ENCODE measurements at places on chromosomes 11 and 22.
A peak's percentile ranks its signal among the peaks of the same experiment; 100 is the strongest.

- no peak for DNase-seq
These were observed 2.6 kb upstream of the FTH1 start for GRCh38 chr11:61969838-61970662.

- peak; percentile 50 for DNase-seq
These were observed 30.9 kb downstream of the C22orf31 start for GRCh38 chr22:29030618-29031226.

DNA sequence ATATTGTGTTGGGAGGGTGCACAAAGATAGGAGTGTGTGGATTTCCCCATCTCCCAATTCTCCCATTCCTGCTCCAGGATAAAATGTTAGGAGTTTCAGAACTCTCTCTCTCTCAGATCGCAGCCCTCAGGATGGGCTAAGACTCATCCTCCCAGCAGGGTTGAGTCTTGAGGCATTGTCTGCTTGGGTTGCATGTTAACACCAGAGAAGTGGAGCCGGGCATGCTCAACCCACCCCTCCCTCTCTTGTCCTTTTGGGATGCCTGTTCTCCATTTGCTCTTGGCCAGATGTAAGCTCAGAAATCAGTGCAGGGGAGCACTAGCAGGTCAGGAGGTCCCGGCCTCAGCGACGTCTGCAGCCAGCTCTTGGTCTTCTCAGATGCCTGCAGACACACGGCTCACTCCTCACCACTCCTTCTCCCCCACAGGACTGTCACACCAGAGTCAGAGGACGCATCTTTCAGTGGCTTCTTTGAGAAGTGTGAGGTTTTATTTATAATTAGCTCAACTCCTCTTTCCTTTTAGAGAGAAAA lies 1456.5 kb downstream of the TBC1D22A start:
- no peak for DNase-seq

- DNase-seq: peak; percentile 41
These were observed 608.1 kb upstream of the CADM1 start for GRCh38 chr11:116112087-116112935.

DNA sequence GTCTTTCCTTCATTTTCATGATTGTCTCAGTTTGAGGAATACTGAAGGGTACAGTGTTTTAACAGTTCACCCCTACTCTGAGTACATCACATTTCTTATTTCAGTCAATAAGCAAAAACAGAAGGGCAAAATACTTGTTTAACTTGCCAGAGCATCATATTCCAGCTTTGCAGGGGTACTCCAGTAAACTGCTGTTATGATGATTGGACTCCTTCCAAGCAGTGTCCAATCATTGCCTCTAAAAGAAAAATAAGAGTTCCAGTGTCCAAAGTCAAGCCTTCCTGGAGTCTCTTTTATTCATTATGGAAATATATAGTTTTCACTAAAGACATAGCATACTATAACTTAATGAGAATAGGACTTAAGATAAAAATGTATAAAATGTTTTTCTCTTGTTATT lies 105.1 kb downstream of the FANCF start:
- no peak for DNase-seq

GRCh38 chr22:19877626-19878339 lies 23.1 kb upstream of the GNB1L start:
- DNase-seq: no peak

GRCh38 chr11:8839957-8840945 lies 70.7 kb upstream of the AKIP1 start:
- DNase-seq: no peak

DNA sequence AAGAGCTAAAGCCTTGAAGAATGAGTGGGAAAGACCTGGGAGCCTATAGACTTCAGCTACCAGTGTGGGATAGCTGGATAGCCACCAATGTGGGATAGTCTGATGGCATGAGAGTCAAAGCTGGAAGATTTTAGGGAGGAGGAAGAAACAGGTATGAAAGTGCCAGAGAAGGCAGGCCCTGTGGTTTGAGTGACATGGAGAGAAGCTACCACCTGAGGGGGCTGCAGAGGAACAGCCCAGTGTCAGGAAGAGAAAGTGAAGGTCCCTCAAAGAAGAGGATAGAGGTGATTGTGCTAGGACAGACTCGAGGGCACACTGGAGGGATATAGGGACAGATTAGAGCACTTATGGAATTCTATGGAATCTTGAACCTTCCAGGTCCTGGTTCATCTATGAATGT lies 23.1 kb upstream of the PAX6 start:
- no peak for DNase-seq

GRCh38 chr11:2699185-2699530 lies 636 bp downstream of the KCNQ1OT1 start:
- no peak for DNase-seq

GRCh38 chr22:31945971-31946680 lies 1.8 kb downstream of the YWHAH start:
- DNase-seq: no peak

GRCh38 chr11:14148653-14149273 lies 186.2 kb downstream of the SPON1 start:
- no peak for DNase-seq

GRCh38 chr11:66849501-66850234 lies 6.4 kb downstream of the RCE1 start:
- DNase-seq: no peak

GRCh38 chr11:126834149-126834548 lies 166.4 kb downstream of the KIRREL3 start:
- DNase-seq: no peak

GRCh38 chr11:66119348-66120133 lies 49.5 kb downstream of the PACS1 start:
- DNase-seq: no peak

GRCh38 chr22:38260761-38261681 lies 11.8 kb downstream of the TMEM184B start:
- peak; percentile 42 for DNase-seq

DNA sequence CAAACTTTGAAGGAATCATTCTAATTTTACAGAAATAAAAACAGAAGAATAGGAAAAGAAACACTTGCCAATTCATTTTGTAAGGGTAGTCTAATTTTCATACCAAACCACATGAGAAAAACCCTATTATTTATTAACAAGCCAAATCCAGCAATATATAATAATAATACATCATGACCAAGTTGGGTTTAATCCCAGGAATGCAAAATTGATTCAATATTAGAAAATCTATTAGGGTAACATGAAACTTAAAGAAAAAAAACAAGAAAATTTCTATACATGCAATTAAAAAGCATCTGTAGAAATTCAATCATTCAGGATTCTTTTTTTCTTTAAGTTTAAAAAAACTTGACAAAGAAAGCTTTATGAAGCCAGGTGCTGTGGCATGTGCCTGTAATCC lies 16.8 kb downstream of the MAPK1 start:
- DNase-seq: no peak

DNA sequence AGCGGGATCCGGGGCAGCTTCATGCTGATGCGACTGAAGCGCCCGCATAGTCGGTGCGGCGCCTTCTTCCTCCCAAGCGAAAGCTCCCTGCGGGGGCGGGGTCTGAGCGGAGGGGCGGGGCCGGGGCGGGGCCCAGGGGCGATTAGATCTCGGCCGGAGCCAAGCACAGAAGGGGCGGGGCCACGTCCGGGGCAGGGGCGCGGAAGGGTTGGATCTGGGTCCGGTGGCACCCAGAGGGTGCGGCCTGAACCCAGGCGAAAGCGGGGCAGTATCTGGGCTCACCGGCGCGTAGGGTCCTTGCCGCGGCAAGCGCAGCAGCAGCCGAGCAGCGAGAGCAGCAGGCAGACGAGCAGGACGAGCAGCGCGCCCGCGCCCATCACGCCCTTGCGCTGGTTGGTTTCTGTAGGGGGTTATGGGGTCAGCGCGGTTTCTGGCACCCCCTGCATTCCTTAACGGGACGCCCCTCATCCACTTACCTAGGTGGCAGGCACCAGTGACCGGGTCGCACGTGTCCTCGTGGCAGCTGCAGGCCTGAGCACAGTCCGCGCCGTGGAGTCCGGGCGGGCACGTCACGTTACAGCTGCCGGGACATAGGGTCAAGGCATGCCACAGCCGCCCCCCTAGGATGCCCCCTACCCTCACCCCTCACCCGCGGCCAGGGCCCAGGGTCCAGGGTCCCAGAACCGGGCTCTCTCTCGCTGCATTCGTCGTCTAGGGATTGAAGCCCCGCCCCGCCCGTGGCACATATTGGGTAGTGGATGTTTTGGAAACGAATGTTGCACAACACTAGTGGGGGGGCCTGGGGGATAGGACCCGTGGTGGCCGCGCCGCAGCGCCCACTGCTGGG lies 8.1 kb downstream of the SCARF2 start:
- no peak for DNase-seq

DNA sequence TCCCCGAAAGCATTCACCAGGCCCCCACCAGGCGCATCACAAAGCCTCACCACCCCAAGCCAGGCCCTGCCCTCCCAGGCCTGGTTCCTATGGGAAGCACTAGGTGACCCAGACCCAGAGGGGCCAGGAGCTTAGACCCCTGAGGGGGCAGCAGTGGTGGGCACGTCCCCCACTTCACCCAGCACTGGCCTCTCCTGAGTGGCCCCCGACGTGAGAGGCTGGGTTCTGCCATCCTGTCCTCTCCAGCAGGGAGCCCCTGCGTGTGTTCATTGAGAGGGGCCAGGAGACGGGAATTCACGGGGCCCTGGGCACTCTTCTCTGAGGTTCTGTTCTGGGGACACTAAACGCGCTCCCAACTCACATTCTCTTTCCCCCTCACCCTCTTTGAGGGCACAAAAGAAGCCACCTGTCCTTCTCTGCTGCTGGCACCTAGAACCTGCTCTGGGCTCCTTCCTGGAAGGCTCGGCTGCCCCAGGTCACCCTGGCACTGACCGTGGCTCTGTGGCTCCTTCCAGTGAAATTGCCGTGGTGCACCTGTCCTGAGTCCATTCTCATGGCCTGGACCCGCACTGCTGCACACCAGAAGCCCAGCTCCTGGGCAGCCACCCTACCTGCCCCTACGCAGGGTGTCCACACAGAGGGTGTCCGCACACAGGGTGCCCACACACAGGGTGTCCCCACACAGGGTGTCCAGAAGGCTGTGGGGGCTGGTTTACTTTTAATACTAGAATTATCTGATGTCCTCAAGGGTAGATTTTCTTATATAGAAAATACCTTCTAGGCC lies 12.2 kb downstream of the PTDSS2 start:
- no peak for DNase-seq

- DNase-seq: no peak
These were observed 250.4 kb upstream of the SORL1-AS1 start for GRCh38 chr11:121703201-121703600.

GRCh38 chr11:19628018-19628417 lies 84.6 kb upstream of the NAV2 start:
- no peak for DNase-seq

DNA sequence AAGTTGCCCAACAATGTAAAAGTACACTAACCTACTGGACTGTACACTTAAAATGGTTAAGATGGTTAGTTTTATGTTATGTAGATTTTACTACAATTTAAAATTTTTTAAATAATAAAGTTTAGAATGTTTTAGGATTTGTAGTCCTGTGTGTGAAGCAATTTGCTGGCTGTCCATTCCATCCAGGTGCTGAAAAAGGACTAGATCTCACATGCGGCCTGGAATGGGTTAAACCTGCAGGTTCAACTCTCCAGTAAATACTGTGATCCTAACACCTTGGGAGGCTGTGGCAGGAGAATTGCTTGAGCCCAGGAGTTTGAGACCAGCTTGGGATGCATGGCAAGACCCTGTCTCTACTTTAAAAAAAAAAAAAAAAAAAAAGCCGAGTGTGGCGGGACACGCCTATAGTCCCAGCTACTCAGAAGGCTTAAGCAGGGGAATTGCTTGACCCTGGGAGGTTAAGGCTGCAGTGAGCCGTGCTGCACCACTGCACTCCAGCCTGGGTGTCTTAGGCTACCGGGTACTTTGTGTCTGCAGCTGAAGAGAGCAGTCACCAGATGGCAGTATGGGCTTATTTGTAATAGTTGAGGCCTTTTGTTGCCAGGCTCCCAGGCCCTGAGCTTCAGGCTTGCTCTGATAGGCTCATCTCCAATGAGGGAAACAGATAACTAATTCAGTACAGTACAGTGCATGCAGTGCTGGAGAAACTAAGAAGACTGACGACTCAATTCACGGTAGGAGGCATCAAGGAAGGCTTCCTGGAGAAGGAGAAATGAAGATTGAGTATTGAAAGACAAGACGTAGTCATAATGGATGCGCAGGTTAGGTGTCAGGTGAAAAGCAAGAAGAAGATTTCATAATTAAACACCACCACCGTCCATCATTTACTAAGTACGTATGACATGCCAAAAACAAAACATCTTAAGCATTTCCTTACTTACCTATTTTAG lies 64.7 kb upstream of the ASPHD2 start:
- DNase-seq: peak; percentile 10

DNA sequence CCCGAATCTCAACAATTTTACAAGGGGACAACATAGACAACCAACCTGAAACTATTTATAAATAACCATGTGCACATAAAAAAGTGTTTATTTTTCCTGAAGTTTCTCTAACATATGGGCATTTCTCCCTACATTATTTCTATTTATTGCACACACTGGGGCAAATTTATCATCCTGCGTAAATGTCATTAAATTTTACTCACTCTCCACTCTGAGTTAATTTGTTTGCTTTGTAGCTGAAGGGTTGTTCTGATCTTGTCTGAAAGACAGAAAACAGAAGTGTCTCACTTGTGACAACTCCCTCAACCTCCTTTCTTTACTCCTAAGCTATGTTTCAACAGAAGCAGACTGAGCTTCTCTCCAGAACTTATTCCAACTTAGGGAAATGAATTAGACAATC lies 194.2 kb downstream of the HIPK3 start:
- no peak for DNase-seq

DNA sequence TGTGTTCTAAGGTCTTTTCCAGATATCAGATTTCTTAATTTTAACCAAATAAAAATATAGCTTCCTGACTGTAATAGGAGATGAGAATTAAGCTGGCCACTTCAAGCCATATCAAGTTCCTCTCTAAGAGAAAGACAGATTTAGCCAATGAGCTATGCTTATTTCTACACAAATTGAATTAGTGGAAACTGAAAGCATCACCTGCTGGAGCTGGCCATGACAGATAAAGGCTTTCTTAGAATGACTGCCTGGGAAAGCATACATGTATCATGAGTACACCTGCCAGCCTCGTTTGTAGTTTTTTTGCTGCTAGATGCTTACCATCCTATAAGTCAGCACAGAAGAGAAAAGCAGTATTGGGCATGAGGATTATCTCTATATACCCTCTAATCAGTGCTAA lies 53.5 kb upstream of the DBX1 start:
- no peak for DNase-seq

- no peak for DNase-seq
These were observed 11.0 kb upstream of the CWF19L2 start for GRCh38 chr11:107468596-107468995.

GRCh38 chr11:44617671-44618461 lies 52.4 kb downstream of the CD82 start:
- no peak for DNase-seq

DNA sequence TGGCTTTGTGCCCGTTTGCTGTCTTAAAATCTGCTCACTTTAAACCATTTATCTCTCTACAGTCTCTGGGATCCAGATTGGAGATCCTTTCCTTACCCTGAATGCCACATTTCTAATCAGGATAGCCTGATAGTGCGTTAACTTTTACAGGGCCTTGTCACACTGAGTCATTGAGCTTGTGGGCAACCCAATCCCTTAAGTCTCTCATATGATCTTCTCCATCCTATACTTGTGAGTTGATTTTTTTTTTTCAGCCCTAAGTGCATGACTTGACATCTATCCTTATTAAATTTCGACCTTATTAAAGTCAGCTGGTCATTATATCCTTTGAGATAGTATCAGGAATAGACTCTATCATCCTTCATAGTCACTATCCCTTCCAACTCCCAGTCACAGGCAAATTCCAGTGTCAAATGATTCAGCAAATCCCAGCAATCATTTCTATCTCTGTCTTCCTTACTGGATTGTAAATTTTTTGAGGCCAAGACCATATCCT lies 57.7 kb downstream of the TEAD1 start:
- DNase-seq: no peak

Measured in amygdala (tissue), 56 donors.